ENCODE measurements at places on chromosomes 4 and X.

DNA sequence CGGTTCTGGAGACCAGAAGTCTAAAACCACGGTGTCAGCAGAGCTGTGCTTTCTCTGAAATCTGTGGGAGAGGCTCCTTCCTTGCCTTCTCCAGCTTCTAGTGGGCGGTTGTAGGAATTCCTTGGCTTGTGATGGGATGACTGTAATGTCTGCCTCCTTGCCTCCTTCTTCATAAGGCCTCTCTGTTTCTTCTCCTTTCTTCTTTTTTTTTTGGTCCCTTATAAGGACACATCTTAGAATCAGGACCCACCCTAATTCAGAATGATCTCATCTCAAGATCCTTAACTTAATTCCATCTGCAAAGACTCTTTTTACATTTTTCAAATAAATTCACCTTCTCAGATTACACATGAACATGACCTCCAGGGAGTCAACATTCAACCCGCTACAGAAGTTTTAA lies 186.9 kb downstream of the STK32B start:
- H3K4me3 ChIP-seq: no peak overlapping the region
- H3K36me3 ChIP-seq: no peaks in the 10 kb centered on the region
- H3K27me3 ChIP-seq: no peaks in the 10 kb centered on the region
- DNase-seq: no peak
- no peak overlapping the region for H3K27ac ChIP-seq

DNA sequence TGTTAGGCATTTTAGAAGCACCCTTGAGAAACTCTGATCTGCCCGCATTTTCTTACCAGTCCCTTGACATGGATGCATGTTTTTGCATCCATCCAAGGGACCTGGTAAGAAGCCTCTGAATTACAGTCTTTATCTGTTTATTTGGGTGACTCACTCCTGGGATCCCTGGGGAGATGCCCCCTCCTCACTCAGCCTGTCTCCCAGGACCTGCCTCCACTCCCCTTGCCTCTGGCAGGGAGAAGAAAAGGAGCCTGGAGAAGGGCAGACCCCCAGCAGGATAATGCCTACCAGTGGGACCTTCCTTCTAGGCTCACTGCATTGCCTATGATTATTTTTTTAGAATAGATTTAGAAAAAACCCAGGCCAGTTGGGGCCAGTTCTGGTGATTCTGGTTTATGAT lies 329.4 kb downstream of the PTTG2 start:
- no peaks in the 10 kb centered on the region for H3K4me1 ChIP-seq
- H3K36me3 ChIP-seq: no peaks in the 10 kb centered on the region
- H3K4me3 ChIP-seq: no peak overlapping the region
- no peak overlapping the region for H3K27ac ChIP-seq
- no peaks in the 10 kb centered on the region for H3K27me3 ChIP-seq

GRCh38 chr4:158458271-158458895 lies 63.3 kb upstream of the RXFP1 start:
- no peak for DNase-seq
- no peaks in the 10 kb centered on the region for H3K36me3 ChIP-seq
- H3K27me3 ChIP-seq: no peaks in the 10 kb centered on the region

DNA sequence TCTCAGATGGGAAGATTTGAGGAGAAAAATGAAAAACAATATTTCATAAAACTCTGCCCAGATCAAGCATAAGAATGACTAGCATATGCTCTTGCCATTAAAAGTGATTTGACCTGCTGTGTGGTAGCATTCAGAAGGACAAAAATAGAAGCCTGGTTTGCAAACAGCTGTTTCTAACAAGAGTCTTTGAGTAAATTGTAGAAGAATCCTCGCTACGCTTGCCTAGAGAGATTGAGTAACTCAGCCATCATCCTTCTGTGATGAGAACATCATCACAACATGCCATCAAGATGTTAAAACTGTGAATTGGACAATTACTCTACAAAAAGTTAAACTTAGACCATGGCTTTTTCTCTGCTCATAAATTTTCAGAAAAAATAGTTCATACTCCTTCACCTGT lies 168.9 kb upstream of the PUDP start:
- no peaks in the 10 kb centered on the region for H3K27me3 ChIP-seq
- H3K4me1 ChIP-seq: no peaks in the 10 kb centered on the region
- DNase-seq: no peak
- H3K27ac ChIP-seq: no peak overlapping the region
- H3K36me3 ChIP-seq: no peaks in the 10 kb centered on the region

GRCh38 chrX:13868591-13868990 lies 51.7 kb upstream of the GPM6B start:
- no peaks in the 10 kb centered on the region for H3K4me1 ChIP-seq
- no peak for DNase-seq
- no peak overlapping the region for H3K27ac ChIP-seq
- no peaks in the 10 kb centered on the region for H3K27me3 ChIP-seq
- no peak overlapping the region for H3K4me3 ChIP-seq
- H3K36me3 ChIP-seq: no peaks in the 10 kb centered on the region

- no peaks in the 10 kb centered on the region for H3K36me3 ChIP-seq
- no peaks in the 10 kb centered on the region for H3K4me1 ChIP-seq
- DNase-seq: no peak
- H3K4me3 ChIP-seq: no peak overlapping the region
Measured at GRCh38 chr4:26524011-26524410, 33.7 kb upstream of the CCKAR start.

- H3K4me1 ChIP-seq: peaks cover 14% of the 10 kb centered on the region
- peak within 1 kb of the TSS; percentile 49 for H3K27ac ChIP-seq
- no peaks in the 10 kb centered on the region for H3K36me3 ChIP-seq
- H3K4me3 ChIP-seq: no peak within 1 kb of the TSS
Measured at GRCh38 chr4:94757192-94758140, at the start of gene BMPR1B. TSS of gene BMPR1B (plus strand) at chr4:94757955. CDS start at chr4:95104425, 346,470 bp downstream.

All from body of pancreas (tissue), 4 donors.